Stomach (tissue), 19 donors: ENCODE measurements at places on chromosomes 11 and 22. TPM values are rescaled to one million over a fixed set of nuclear protein-coding genes. Genes with fewer than 3 reads are reported as not detected.

- no peaks in the 10 kb centered on the region for H3K27me3 ChIP-seq
- no peaks in the 10 kb centered on the region for H3K4me1 ChIP-seq
- H3K4me3 ChIP-seq = no peak overlapping the region
- no peak for DNase-seq
- H3K36me3 ChIP-seq = peaks cover 14% of the 10 kb centered on the region
- H3K27ac ChIP-seq = no peak overlapping the region
Observed at GRCh38 chr11:128809128-128809527, 58.0 kb downstream of the KCNJ1 start.

GRCh38 chr11:71206186-71206585, 46.2 kb downstream of the SHANK2 start:
- peak overlapping the region; percentile 35 for H3K27ac ChIP-seq
- H3K27me3 ChIP-seq = no peaks in the 10 kb centered on the region
- DNase-seq = peak; percentile 54

GRCh38 chr11:57530215-57530595, 349 bp downstream of the TIMM10 start:
- no peaks in the 10 kb centered on the region for H3K27me3 ChIP-seq
- peak overlapping the region; percentile 81 for H3K27ac ChIP-seq
- peaks cover 16% of the 10 kb centered on the region for H3K36me3 ChIP-seq
- peak overlapping the region; percentile 58 for H3K4me3 ChIP-seq

DNA sequence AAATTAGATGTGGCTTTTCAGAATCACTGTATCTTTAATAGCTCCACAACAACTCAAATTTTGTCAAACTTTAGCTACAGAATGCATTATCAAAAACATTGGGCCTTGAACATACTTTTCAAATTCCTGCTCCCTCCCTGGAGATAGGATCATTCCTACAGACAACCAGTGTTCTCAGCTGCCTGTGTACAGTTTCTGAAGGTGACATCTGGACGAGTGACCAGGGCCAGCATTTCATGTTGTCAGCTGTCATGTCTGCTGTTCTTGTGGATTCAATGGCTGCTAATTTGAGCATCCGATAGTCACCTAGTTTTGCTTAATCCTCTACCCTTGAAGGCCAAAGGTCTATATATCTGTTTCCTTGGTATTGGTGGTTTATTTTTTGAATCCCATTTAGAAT, 188.2 kb downstream of the DBX1 start:
- H3K4me3 ChIP-seq = no peak overlapping the region
- no peak for DNase-seq
- no peaks in the 10 kb centered on the region for H3K27me3 ChIP-seq
- no peaks in the 10 kb centered on the region for H3K4me1 ChIP-seq
- H3K27ac ChIP-seq = no peak overlapping the region

DNA sequence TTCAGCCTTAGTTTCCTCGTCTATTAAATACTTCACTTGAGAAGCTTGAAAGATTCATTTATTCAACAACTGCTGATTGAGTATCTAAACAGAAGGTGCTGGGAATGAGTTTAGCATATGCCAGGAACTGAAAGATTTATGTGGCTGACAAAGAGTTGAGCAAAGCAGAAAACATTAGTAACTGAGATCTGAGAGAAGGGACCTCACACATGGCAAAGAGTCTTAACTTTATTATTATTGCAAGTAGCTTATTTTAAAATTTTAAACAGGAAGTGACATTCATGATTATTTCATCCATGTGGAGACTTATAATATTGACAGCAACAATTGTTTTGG, 133.6 kb downstream of the CASP12 start:
- no peaks in the 10 kb centered on the region for H3K4me1 ChIP-seq
- no peaks in the 10 kb centered on the region for H3K36me3 ChIP-seq
- DNase-seq = no peak
- no peak overlapping the region for H3K27ac ChIP-seq
- no peaks in the 10 kb centered on the region for H3K27me3 ChIP-seq
- H3K4me3 ChIP-seq = no peak overlapping the region

DNA sequence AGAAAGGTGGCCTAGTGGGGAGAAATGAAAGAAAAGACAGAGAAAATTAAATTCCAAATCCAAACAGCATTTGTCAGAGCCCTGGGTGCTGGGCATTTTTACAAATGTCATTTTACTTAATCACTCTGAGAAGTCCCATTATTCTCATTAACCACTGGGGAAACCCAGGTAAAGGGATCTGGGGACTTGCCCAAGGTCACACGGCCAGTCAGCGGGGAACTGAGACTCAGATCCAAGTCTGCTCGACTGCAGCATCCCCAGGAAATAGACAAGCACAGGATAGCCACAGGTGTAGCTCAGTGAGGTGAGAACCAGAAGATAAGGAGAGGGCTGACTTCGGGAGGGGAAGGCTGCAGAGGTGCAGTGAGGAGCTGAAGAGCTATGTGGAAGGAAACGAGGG, 7.9 kb downstream of the NRXN2 start:
- peaks cover 26% of the 10 kb centered on the region for H3K4me1 ChIP-seq
- H3K27ac ChIP-seq = no peak overlapping the region
- peaks cover 26% of the 10 kb centered on the region for H3K27me3 ChIP-seq
- no peak for DNase-seq

MYEOV gene
- total RNA-seq = 11.7 TPM

IGLL5 gene
- total RNA-seq = 12.3 TPM

TTC36 gene
- total RNA-seq = not detected

SLC22A8 gene
- not detected for total RNA-seq

YAP1 gene
- total RNA-seq = 22.0 TPM

APOC3 gene
- not detected for total RNA-seq
